NCI-H2171 treated with DMSO at 0.1 percent for 48 hours (cell line): ENCODE measurements at places on chromosomes 5 and 9.

DNA sequence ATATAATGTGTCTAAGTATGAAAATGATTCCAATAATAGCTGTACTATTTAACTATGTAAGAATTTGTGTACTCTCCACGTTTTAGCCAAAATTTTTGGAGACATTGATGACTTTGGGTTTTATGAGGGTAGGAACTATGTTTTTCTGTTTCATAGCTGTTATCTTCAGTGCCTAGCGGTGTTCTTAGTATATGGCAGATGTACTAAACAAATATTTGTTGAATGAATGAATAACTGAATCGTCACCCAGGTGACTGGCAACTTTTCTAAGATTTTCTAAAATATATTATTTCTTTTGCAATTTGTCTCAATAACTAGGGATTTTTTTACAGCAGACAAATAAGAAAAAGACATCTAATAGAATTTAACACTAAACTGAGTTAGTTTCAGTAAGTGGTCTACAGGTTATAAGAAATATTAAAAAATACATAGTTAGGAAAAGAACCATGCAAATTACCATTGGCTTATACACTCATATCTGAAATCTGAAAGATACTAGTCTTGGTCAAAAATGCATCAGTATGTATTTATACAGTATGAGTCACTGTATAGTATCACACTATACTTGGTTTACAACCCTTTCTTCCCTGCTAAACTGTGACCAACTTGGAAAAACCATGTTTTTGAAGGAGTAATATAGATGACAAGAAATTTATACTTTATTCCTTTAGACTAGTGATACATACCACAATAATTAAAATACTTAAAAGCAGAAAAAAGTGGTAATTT lies 10.5 kb upstream of the ERCC6L2 start:
- DNase-seq = no peak

- no peak for DNase-seq
Measured at GRCh38 chr9:79637177-79637925, 65.6 kb downstream of the TLE4 start.

- DNase-seq = no peak
Measured at GRCh38 chr9:114409103-114409780, 21.5 kb upstream of the AKNA start.

DNA sequence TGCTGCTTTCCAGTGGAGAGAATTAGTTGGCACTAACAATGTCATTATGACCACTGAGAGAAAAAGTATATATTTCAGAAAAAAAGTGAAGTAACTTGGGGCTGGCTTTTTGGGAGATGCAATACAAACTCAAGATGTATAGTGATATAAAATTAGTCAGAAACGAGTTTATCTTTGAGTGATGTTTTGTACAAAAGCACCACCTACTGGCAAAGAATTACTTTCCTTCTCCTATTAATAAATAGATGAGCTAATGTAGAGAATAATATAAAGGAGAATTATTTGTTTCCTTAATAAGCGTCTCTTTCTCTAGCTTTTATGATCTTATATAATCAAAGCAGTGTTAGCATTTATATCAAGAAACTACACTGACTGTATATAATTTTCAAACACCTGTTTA lies 158.8 kb downstream of the MEF2C start:
- peak; percentile 3 for DNase-seq

GRCh38 chr9:120925535-120926396 lies 830 bp downstream of the TRAF1 start:
- no peak for DNase-seq
